COLO829 (cell line): ENCODE measurements at places on chromosomes 3 and 15.

GRCh38 chr3:52532517-52532837, 1.2 kb downstream of the NT5DC2 start:
- DNase-seq, result no peak

DNA sequence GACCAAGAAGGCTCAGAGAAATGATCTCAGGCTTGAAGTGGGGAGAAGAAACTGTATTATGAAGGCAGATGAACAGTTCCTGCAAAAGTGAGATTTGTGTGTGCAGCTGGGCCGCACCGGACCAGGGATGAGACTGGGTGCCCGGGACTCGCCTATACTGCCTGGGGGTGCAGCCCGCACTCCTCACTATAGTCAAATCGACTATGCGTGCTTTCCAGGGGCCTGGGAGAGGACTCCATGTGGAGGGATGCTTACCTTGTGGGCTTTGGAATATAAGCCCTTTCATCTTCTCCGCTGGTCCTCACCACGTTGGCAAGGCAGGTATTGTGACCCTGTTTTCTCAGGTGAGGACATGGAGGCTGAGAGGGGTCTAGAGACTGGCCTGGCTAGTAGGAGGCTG, 32.9 kb upstream of the APOD start:
- no peak for DNase-seq

GRCh38 chr15:96160800-96161199, 169.7 kb upstream of the NR2F2 start:
- no peak for DNase-seq

GRCh38 chr3:45639044-45639392, 44.5 kb downstream of the LIMD1 start:
- no peak for DNase-seq

DNA sequence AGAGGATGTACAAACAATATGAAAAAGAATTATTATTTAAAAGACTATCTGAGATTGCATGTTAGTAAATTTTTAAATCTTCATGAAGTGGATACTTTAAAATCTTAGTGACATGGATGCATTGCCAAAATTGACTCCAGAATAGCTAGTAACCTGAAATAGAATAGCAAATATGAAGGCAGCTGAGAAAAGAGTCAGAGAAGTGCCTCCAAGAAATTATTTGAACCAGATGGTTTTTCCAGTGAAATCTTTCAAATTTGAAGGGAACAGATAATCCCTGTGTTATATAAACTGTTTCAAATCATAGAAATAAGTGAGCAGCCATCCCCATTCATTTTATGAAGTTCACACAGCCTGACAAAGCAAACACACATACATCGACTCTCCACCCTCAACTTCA, 29.6 kb downstream of the FSIP1 start:
- DNase-seq, result no peak

GRCh38 chr3:42094128-42094527, 3.0 kb downstream of the TRAK1 start:
- DNase-seq, result no peak

DNA sequence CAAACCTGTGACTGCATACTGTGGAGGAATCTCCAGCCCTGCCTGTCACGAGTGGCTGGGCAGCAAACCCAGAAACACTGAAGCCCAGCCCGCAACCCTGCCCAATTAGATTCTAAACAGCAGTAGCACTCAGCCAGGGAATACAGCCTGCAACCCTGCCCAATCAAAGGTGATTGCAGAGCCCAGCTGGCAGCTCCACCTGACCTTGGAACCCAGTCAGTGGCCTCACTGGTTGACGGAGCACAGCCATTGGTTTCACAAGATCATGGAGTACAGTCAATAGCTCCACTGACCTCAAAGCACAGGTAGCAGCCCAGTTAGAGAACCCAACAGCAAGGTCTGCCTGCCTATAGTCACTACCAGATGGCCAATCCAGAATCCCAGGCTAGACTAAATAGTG, 35.2 kb upstream of the MYLK start:
- DNase-seq, result no peak

DNA sequence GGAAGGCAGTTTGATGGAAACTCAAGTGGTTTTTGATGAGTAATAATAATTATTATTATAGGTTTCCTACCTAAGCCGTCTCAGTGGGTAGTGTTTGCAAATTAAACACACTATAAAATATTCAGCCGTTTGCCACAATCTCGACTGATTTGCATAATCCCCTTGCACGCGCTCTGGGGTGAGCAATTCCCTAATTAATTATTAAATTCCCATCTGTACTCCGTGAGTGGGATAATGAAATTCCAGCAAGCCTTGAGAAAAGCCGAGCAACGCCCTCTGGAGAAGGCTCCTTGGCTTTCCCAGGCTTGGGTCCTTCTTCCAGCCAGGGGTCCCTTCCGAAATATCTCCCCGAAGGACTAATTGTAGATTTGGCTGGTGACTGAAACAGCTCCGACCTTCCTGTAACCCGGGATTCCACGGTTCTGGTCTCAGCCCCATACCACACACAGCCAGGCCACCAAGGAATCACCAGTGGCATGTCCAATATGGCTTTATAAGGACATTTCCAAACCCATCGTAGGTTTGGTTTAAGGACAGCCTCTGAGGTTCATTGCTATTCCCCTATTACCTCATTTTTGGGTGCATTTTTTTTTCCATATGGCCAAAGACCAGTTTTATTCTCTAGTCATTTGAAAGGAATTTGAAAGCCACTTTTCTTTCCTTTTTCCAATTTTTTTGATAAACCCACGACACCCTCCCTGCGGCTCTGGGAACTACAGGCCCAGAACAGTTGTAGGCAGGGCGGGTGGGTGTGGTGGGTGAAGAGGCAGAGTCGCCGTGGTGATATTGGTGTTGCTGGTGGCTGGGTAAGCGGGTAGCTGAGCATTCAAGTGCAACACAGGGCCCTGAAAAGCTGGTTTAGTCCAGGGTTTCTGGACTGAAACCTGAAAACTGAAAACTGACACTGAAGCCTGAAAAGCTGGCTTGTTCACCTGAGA, 33.2 kb upstream of the RGMA start:
- DNase-seq, result no peak

DNA sequence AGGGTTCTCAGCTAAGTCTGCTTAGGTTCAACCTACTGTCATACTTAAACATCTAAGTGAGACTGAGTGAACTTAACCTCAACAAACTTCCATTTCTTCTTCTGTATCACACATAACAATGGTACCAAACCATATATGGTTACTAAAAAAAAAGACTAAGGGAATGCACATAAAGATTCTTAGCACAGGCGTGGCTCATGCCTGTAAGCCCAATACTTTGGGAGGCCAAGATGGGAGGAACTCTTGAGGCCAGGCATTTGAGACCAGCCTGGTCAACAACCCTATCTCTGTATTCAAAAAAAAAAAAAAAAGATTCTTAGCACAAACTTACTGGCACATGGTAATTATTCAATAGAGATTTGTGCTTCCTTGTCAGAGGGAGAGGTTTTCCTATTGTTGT, 57.9 kb downstream of the ACAP2 start:
- no peak for DNase-seq

- no peak for DNase-seq
Observed at GRCh38 chr15:40538976-40539375, 25.9 kb downstream of the CCDC32 start.

GRCh38 chr3:155912579-155913190, 42.2 kb downstream of the GMPS start:
- no peak for DNase-seq

DNA sequence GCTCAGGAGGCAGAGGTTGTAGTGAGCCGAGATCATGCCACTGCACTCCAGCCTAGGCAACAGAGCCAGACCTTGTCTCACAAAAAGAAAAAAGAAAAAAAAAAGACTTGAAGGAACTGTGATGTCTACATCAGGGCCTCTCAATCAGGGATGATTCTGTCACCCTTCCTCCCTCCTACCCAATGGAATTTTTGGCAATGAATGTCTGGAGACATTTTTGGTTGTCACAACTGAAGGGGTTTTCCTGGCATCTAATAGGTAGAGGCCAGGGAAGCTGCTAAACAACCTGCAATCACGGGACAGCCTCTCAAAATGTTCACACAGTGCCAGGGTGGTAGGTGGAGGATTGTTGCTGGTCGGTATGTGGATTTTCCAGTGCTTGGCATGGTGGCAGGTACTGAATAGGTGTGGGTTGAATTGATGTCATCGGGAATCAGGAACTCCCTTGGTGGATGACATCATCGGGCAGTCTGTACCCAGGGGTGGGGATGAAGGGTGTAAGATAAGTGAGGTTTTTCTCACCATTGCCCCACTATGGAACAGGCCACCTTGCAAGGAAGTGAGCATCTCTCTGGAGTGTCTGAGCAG, 71.3 kb downstream of the MESD start:
- no peak for DNase-seq

- DNase-seq, result no peak
Observed at GRCh38 chr15:49723981-49724380, 103.1 kb downstream of the DTWD1 start.

DNA sequence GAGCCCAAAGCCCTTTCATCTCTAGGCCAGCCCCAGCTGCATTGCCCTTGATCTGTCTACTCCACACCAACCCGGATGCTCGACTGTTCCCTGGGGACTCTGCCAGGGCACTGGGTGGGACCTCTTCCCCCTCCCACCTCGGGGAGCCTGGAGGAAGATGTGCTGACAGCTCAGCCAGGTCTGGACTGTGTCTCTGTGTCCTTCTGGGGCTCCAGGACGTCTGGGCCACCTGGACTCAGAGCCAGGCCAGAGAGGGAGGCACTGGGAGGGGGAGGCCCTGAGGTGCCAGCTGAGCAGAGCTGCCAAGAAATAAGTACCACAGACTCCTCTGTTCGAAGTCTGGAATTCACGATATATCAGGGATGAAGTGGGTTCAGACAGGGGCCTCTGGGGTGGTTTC, 5.8 kb upstream of the HCN4 start:
- DNase-seq, result no peak

- no peak for DNase-seq
Observed at GRCh38 chr3:107260207-107260606, 117.0 kb upstream of the CCDC54 start.

- no peak for DNase-seq
Observed at GRCh38 chr15:67590191-67590590, 47.7 kb downstream of the MAP2K5 start.

- no peak for DNase-seq
Observed at GRCh38 chr3:193863657-193864357, 270.8 kb downstream of the OPA1 start.

DNA sequence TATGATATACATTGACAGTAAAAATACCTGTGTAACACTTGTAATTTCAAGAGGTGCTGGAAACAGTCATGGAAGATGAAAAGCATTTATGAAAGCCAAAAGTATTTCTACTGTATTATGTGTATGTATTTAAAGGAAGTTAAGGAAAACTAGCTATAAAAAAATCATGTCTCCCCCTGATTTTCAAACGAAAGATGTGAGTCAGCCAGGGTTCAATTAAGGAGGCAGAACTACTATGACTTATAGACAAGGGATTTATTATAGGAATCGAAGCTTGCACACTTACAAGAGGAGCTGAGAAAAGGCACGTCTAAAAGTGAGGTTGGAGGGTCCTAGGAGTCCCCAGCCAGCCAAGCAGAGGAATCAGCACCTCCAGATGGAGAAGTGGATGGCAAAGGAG, 119.4 kb downstream of the SUCLG2 start:
- no peak for DNase-seq

DNA sequence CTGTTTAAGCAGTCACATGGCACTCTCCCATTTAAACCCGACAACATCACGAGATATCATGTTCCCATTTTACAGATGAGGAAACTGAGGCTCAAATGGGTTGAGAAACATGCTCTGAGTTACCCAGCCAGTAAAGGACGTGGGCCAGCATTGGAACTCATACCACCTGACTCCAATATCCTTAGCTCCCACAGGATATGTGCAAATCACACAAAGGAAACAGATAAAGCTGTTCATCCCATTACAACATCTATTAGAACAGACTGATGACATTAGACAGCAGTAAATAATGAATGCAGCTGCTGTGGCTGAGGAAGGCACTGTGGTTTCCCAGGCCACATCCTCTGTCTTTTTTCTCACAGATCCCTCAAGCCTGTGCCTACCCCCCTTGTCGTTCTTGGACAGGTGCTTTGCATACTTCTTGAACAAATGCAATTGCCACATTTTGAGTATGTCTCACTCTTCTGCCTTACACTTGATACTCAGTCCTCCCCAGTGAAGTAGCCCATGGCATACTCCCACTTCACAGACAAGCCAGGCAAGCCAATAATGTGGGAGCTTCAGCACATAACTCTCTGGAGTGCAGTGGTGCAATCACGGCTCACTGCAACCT, 17.7 kb downstream of the FRMD4B start:
- DNase-seq, result no peak

DNA sequence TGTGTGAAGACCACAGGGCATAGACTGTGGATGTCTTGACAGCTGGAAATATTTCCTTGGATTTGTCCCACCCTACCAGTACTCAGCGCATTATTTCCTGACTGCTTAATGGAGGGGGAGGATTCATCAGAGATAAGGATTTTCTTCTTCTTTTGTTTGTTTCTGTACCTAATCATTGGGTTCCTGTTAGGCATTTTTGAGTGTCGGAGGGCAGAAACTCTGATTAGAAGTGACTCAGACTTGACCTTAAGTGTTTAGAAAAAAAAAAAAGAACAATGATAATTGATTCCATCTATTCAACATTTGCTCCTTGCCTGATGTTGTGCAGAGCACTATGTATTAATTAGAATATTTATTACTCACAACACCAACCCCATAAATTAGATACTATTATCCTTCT, 78.5 kb upstream of the SYNPR start:
- DNase-seq, result no peak

DNA sequence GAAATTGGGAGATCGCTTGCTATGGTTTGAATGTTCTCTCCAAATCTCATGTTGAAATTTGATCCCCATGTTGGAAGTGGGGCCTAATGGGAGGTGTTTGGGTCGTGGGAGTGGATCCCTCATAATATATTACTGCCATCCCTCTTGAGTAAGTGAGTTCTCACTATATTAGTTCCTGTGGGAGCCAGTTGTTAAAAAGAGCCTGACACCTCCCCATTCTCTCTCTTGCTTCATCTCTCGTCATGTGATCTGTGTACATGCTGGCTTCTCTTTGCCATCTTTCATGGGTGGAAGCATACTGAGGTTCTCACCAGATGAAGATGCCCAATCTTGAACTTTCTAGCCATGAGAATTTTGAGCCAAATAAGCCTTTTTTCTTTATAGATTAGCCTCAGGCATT, 43.0 kb upstream of the IL20RB start:
- no peak for DNase-seq

DNA sequence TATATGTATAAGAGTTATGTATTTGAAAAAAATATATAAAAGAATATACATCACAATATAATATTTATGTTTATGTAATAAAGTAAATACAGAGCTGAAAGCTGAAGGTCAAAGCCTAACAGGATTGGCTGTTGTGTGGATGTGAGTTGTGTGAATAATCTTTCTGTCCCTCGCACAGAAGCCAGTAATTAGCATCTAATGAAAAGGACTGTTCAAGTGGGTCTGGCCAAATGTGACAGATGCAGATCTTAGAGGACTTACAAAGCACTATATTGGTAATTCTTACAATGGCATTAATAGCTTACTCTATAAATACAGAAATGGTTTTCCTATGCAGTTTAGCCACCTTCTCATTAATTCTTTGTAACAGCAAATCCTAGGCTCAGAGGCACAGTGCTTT, 2.4 kb downstream of the MKRN3 start:
- no peak for DNase-seq

- peak; percentile 82 for DNase-seq
Observed at GRCh38 chr3:108406661-108407206, 103.7 kb downstream of the MYH15 start.

GRCh38 chr15:29220852-29221251, 48.8 kb downstream of the NSMCE3 start:
- DNase-seq, result no peak
